ENCODE measurements at places on chromosomes 4 and X. TPM values are rescaled to one million over a fixed set of nuclear protein-coding genes. Genes with fewer than 3 reads are reported as not detected.

DNA sequence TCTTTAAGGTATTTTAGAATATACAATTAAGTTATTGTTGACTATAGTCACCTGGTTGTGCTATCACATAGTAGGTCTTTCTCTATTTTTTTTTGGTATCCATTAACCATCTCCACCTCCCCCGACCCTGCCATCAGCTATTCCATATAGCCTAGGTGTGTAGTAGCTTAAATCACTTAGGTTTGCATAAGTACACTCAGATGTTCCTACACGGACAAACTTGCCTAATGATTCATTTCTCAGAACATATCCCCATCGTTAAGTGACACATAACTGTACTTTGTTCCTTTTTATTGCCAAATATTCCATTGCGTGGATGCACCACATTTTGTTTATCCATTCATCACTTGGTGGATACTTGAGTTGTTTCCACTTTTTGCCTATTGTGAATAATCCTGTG lies 67.9 kb downstream of the SLAIN2 start:
- no peak for DNase-seq
- peaks cover 10% of the 10 kb centered on the region for H3K4me1 ChIP-seq
- peaks cover 34% of the 10 kb centered on the region for H3K36me3 ChIP-seq
- H3K4me3 ChIP-seq: no peak overlapping the region

DNA sequence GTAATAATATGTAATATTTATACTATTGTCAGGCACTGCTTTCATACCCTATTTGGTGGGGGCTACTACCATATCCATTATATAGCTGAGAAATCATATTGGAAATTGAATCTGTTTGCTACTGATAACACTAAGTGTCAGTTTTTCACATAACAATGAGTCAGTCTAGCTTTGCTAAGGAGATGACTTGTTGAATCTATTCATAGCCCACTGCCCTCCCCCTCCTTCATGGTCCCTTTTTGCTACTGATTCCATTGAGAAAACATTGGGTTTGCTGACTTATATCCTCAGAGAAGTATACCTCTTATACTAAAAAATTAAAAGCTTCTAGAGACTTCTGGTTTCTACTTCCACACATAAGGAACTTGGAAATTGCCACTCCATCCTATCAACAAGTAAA lies 1898.4 kb downstream of the STIM2 start:
- no peaks in the 10 kb centered on the region for H3K4me1 ChIP-seq
- H3K27ac ChIP-seq: no peak overlapping the region
- H3K36me3 ChIP-seq: no peaks in the 10 kb centered on the region
- DNase-seq: no peak

DNA sequence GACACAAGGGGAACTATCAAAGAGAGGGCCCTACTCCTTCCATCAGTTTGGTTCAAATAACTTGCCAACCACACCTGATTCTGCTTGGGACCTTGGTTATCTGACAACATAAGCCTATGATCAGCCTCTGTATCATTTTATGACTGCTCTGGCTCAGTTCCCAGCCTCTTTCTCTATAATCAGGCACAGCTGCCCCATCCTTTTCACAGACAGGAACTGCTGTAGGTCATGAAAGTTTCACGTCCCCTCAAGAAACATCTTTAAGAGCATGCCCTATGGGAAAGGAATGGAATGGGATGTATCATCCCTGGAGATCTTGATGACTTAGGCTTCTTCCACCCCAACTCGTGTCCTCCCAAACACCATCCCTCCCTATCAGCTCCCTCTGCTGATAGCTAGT lies 243.4 kb downstream of the AR start:
- no peaks in the 10 kb centered on the region for H3K36me3 ChIP-seq
- no peaks in the 10 kb centered on the region for H3K27me3 ChIP-seq
- no peak overlapping the region for H3K4me3 ChIP-seq
- no peaks in the 10 kb centered on the region for H3K4me1 ChIP-seq
- H3K27ac ChIP-seq: no peak overlapping the region

DNA sequence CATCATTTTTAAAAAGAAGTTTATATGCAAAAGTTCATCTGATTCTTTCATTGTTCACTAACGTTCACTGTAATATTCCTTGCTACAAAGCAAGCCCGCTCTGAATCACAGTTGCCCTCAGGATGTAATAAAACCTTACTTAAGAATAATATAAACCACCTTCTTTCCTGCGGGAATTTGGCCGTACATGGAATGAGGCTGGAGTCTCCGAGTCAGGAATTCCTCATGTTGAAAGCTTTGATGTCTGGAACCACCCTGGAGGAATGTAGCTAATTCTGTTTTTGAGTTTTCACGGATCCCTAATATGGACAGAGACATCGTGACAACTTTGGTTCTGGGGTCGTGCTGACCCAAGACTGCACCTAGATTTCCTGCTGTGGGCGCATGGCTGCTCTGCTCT lies 58.5 kb downstream of the CRLF2 start:
- no peak overlapping the region for H3K4me3 ChIP-seq
- no peaks in the 10 kb centered on the region for H3K36me3 ChIP-seq
- no peak for DNase-seq

DNA sequence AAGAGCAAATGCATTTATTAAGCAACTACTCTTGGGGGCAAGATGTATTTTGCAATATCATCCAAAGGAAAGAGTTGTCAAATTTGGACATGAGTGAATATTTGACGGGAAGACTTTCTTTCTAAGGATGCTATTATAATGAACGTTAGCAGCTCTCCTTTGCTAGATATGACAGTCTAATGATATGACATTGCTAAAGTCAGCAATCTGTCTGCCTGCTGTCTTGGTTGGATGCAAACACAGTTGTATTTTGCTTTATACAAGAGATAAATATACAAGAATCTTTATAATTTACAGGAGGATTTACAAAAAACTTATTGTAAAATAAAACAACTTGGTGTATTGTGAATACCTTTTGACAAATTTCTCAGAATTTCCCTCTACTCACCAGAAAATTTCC lies 37.5 kb downstream of the MAGEC1 start:
- no peaks in the 10 kb centered on the region for H3K27me3 ChIP-seq
- H3K4me3 ChIP-seq: no peak overlapping the region
- H3K27ac ChIP-seq: no peak overlapping the region
- H3K4me1 ChIP-seq: no peaks in the 10 kb centered on the region
- H3K36me3 ChIP-seq: no peaks in the 10 kb centered on the region

- peaks cover 14% of the 10 kb centered on the region for H3K4me1 ChIP-seq
- no peak for DNase-seq
- H3K27ac ChIP-seq: no peak overlapping the region
- no peaks in the 10 kb centered on the region for H3K27me3 ChIP-seq
Observed at GRCh38 chrX:80806557-80806956, 3.1 kb downstream of the BRWD3 start.

DNA sequence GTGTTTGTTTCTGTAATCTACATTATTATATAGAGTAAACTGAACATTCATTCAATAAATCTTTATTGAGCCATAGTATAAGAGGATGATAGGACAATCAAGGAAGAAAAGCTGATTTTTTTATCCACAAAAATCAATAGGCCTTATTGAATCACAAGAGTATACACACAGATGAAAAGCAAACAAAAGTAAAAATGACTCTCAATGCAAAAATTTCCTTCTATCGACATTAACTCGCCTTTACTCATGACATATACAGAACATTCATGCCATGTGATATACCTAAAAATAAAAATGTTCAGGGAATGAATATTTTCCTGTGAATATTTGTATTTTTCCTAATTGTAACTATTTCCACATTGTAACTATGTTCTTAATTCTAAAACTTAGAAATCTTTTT lies 161.2 kb downstream of the LRBA start:
- no peak for DNase-seq
- no peak overlapping the region for H3K4me3 ChIP-seq
- H3K27me3 ChIP-seq: no peaks in the 10 kb centered on the region
- H3K36me3 ChIP-seq: peaks cover 23% of the 10 kb centered on the region
- peaks cover 4% of the 10 kb centered on the region for H3K4me1 ChIP-seq

RGN gene
- total RNA-seq: not detected

RCHY1 gene
- 25.4 TPM for total RNA-seq

ETDA gene
- total RNA-seq: not detected

GPR50 gene
- not detected for total RNA-seq

AADAT gene
- not detected for total RNA-seq
